ENCODE measurements at places on chromosomes 11 and 22.

DNA sequence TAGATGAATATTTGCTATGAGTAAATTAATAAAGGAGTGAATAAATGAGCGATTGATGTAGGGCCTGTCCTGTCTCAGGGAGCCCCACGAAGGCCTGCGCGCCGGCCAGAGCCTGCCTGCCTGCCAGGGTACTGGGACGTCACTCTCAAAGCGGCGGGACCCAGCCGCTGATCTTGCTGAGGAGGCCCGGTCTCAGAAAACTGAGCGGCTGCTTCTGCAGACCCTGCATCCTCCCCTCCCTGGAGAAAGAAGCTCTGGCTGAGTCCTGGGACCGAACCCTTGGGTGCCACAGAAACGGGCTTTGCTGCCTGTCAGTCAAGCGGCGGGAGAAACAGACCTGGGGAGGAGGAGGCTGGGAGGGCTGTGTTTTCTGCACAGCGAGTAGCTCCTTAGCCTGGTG, 91.6 kb upstream of the B3GAT1 start:
- no peak for DNase-seq

- no peak for DNase-seq
Observed at GRCh38 chr11:12074529-12075195, 35.7 kb upstream of the MICAL2 start.

DNA sequence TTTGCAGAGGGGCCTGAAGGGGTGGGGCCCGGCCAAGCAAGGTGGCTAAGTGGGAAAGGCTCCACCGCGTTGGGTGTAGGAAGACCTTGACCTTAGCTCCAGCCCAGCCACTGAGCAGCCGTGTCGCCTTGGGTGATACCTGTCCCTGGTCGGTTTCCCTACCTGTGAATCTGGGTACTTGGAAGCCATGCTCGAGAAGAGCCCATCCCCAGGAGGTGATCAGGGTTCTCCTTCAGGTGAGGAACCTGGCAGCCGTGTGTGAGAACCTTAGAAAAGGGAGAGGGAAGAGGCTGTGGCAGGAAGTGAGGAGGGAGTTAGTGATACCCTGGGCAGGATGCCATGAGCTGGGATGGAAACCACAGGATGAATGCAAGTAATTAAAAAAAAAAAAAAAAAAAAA, 21.6 kb downstream of the PPARA start:
- DNase-seq: no peak

DNA sequence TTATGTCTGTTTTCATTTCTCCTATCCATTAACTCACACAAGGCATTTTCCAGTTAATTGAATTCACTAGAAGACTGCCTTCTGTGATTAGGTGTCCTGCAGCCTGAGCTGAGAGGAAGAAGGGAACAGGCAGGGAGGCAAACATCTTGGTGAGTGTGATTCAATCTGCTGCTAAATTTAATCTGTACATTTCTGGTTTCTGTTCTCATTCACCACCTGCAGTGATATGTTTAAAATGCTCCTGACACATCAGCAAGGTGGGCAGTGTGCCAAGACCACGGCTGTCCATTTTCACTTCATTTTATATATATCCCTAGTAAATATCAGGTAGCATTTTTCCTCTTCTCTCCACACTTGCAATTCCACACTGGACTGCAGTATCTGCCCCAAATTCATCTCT, 416.5 kb downstream of the TMEM135 start:
- DNase-seq: no peak

DNA sequence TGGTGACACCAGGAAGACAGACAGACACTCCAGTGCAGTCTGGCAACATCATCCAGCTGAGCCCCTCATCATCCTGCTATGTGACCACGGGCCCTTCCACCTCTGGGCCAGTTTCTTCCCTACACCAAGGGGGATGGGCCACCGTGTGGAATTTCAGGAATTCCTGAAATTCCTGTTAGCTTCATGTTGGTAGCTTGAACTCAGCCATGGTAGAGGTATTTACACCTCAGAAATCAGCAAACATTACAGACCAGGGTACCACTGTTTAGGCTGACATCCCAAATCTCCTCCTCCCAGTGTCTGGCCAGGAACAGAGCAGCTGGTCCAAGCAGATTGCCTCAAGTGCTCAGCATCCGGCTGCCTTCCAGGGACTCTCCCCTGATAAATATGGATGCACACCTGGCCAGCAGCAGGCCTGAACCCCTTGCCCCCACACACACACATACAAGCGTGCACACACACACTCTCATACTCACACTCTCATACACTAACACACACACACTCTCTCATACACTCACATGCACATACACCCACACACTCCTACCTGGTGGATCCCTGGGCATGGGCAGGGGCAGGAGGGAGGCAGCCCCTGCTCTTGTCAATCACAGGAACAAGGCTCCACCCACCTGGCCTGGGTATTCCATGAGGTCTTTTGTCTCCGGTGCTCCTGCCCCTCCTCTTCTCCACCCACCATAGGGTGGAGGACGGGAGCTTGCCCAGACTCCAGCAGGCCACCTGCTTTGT, 85.2 kb downstream of the BUD13 start:
- DNase-seq: no peak

DNA sequence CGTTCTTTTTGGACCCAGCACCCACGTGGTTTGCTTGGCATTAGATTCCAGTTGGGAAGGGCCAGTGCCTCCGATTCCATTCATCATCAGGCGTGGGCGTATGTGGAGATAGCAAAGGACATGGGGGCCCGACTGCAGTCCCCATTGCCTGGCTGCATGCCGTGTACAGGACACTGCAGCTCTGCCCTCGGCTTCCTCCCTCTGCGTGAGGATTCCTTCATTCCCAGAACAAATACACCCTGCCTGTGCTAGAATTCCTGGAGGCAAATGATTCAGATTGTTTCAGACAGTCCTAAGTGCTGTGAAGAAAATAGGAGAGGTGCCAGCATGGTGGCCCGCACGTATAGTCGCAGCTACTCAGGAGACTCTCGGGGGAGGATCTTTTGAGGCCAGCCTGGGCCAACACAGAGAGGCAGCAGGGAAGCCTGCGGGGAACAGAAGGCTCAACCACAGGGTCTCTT, 15.4 kb downstream of the DERL3 start:
- no peak for DNase-seq

DNA sequence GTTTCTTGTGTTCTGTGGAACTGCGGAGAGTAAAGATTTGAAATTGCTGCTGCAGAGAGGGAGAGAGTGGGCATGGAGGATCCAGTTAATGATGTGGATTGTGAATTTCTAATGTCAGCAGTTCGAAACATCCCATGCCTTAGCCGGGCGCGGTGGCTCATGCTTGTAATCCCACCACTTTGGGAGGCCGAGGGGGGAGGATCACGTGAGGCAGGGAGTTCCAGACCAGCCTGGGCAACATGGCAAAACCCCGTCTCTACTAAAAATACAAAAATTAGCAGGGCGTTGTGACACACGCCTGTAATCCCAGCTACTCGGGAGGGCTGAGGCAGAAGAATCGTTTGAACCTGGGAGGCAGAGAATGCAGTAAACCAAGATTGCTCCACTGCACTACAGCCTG, 1.1 kb upstream of the CAVIN3 start:
- no peak for DNase-seq

GRCh38 chr22:26968859-26969523, 311.6 kb downstream of the MIAT start:
- DNase-seq: no peak

- no peak for DNase-seq
Observed at GRCh38 chr11:36306888-36307287, 10.8 kb downstream of the PRR5L start.

- DNase-seq: no peak
Observed at GRCh38 chr11:106913141-106913540, 105.1 kb downstream of the GUCY1A2 start.
